Stimulated activated naive CD8-positive, alpha-beta T cell treated with anti-CD3 and anti-CD28 coated beads, Interleukin-15, Interleukin-2, amounts not matched to agents 100 U/mL and 50 U/mL, for 24 hours (primary cell): ENCODE measurements at places on chromosomes 2 and 18.

DNA sequence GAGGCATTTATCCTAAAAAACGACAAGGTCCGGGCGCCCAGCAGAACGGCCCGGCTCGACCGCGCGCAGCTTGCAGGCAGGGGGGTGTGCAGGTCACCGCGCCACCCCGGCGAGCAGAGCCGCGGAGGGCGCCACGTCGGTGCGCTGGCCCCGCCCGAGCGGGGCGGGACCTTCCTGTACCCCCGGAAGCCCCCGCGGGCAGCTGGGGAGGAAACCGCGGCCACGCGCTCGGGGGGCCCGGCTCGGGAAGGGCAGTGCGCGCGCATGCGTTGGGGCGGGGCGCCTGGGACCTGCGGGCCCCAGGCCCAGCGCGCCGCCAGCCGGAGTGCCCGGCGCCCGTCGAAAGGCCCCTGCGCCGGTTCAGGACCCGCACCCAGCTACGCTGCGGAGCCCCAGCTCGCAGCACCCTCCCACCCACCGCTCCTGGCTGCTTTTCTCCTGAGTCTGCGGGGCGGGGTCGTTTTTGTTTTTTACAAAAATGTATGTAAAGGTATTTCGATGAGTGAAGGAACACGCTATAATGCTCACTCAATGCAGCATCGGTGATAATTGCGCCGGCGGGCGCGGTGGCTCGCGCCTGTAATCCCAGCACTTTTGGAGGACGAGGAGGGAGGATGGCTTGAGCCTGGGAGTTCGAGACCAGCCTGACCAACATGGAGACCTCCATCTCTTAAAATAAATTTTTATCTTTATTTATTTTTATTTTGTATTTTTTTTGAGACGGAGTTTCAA lies 47.7 kb upstream of the POMC start:
- peak; percentile 94 for DNase-seq

DNA sequence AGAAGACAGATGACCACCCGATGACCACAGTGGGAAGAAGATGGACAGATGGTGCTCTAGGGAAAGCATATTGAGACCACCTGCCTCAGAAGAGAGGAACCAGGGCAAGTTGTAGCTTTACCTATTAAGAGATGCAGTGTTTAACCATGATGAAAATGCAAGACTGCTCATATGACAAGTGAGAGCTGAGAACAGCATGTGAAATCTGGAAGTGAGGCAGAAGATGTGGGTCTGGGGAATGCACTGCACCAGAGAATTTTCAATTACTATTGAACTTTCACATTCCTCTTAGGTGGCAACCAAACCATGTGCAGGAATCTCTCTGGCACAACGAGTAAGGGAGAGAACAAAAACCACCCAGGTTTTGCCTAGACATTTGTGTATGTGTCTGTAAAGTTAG lies 184.8 kb upstream of the CRIM1 start:
- DNase-seq = no peak

- no peak for DNase-seq
Measured at GRCh38 chr2:20403774-20404312, 43.0 kb upstream of the RHOB start.

DNA sequence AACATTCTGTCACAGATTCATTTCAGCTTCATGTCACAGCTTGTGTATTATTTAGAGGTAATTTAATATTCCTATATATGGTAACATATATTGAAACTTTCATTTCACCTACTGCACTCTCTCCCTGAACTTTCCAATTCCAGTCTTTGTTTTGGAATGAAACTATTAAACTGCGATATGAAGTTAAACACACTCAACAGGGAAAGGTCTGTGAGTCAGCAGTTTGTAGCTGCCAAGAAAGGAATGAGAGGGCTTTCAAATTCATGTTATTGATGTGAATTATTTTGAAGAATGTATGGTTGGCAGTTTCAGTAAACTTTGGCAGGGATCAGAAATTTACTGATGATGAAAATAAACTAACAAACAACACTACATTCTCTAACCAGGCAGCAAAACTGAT lies 148.3 kb downstream of the HNMT start:
- no peak for DNase-seq

GRCh38 chr18:7946734-7947377 lies 379.7 kb downstream of the PTPRM start:
- DNase-seq = no peak

DNA sequence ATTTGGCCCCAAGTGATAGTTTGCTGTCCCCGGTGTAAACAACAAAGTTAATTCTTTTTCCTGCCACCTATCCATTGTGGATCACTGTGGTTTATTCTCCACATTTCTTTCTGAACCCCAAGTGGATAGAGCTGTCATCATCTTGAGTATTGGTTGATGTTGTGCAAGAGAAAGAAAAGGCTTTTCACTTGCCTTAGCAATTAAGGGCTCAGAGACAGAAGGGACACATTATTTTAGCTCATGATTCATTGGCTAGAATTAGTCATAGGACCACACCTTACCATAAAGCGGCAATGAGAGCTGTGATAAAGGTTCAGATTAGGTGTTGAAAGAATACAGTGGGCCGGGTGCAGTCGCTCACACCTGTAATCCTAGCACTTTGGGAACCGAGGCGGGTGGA lies 442.1 kb upstream of the DCC start:
- no peak for DNase-seq

GRCh38 chr2:85340034-85340892 lies 12.5 kb upstream of the TGOLN2 start:
- DNase-seq = no peak

DNA sequence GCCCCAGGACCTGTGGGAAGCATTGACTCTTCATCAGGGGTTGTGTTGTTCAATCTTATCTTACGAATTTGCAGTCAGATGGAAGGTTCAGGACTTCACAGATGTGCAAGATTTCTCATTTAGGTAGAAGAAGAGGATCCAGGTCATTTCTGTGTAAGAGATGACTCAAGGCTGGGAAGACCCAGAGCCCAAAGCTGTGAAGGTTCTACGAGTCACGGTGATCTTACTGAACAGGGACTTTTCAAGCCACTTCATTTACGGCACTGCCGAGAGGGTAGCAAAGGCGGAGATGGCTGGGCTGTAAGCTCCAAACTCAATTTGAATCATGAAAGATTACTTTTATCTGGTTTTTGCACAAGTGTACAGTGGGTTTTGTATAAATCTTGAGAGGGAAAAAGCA lies 228.0 kb upstream of the MEX3C start:
- DNase-seq = peak; percentile 4

- DNase-seq = peak; percentile 62
Measured at GRCh38 chr2:97745474-97746174, 32.2 kb downstream of the ZAP70 start.

DNA sequence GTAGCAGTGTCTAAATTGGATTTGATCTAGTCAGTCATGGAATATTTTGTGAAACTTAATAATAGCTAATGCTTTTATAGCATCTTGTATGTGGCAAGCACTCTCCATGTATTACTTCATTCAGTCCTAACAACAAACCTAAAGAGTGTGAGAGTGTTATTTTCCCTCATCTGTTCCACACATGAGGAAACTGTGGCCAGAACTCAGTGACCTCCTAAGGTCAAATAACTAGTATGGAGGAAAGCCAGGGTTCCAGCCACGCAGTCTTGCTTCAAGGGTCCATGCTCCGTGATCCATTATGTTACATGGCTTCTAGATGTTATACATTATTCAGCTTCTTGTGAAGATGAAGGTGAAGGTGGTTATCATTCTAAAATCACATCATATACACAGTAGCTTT lies 45.5 kb downstream of the TWSG1 start:
- no peak for DNase-seq

- DNase-seq = no peak
Measured at GRCh38 chr2:12052796-12053195, 306.4 kb downstream of the LPIN1 start.

DNA sequence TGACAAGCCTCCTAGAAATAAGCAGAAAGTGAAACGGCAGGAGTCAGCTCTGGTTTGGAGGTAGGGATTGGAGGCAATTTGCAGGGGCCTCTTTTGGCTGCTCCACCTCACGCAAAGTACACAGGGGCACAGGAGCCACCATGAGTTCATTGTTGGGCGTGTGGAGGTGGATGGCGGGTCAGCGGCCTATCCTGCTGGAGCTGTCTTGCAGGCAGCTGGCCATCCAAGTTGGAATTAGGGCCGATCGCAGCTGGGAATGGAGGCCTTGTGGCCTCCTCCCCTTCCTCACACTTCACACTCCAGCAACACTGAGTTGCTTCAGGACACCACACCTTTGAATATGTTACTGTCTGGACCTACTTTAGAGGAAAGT lies 171.5 kb downstream of the MYCN start:
- DNase-seq = no peak

- DNase-seq = no peak
Measured at GRCh38 chr2:127082974-127083373, 24.0 kb downstream of the BIN1 start.

DNA sequence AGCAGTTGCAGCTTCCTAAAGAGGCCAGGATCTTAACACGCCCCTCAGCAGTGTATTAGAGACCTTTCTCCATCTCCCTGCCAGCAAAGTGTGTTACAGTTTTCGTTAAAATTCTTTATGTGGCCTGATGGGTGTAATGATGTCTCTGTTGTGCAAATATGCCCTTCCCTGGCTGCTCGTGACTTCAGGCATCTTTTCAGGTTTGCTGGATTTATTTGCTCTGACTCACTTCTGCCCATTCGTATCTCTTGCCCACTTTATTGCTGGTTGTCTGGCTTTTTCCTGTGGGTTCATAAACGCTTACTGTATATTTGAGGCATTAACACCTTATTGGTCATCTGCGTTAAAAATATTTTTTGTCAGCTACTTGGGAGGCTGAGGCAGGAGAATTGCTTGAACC lies 134.5 kb downstream of the ASB1 start:
- DNase-seq = no peak

GRCh38 chr18:24810561-24811305 lies 350.3 kb downstream of the HRH4 start:
- no peak for DNase-seq

DNA sequence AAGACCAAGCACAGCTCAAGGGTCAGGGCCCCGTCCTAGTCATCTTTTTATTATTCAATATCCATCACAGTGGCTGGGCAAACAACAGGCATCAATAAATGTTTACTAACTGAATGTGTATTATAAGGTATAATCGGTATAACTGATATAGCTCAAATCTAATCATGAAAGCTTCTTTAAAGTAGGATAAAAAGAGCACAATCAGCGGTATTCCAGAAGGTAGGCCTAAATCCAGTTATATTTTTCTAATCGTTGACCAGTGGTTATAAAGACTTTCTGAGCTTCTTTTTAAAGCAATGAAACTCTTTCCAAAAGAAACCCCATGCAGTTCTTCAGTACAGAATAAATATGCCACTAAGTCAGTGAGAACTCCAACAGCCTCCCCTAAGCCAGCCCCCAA lies 92.1 kb downstream of the SMAD2 start:
- DNase-seq = no peak

- DNase-seq = peak; percentile 66
Measured at GRCh38 chr2:226215902-226216503, 583.6 kb downstream of the IRS1 start.

- DNase-seq = no peak
Measured at GRCh38 chr18:8983195-8983594, 119.3 kb upstream of the NDUFV2 start.

- peak; percentile 40 for DNase-seq
Measured at GRCh38 chr2:175880-176820, 87.7 kb downstream of the SH3YL1 start.

GRCh38 chr2:46888421-46888952 lies 27.1 kb downstream of the MCFD2 start:
- DNase-seq = no peak

GRCh38 chr2:239768907-239769553 lies 256.1 kb downstream of the NDUFA10 start:
- no peak for DNase-seq

DNA sequence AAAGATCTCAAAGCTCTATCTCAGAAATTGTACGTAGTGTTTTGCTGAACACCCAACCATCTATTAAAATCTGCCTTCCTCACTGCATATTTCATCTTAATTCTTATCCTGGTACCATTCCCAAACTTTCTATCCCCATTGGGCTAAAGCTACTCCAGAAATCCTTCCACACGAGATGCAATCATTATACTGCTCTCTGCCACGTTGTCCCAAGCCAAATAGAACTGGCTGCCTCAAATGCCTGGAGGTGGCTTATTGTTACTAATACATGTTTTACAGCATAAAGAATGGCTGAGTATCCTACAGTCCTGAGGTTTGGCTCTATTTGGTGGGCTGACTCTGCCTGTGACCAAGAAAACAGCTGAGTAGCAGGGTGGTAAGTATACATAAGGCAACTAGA lies 306.0 kb upstream of the ACVR2A start:
- no peak for DNase-seq

- no peak for DNase-seq
Measured at GRCh38 chr2:12932192-12932591, 215.5 kb downstream of the TRIB2 start.

DNA sequence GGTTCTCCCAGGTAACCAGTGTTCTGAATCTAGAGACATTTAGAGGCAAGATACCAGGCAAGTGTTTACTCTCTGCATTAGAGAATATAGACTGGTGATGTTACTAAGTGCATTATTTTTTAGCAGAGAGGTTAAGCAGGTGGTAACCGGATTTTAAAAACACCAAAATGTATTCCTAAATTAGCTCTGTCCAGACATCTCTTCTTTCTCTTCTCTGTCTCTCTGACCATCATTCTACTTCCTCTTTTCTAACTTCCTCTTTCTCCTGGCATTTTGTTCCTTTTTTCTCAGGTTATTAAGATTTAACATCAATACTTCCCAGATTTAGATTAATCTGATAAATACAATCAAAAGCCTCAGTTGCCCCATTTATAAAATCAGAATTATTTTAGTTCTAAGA lies 31.7 kb upstream of the DYNC1I2 start:
- no peak for DNase-seq

GRCh38 chr2:143279672-143280071 lies 150.5 kb downstream of the ARHGAP15 start:
- DNase-seq = no peak

- no peak for DNase-seq
Measured at GRCh38 chr2:226915846-226916360, 80.0 kb downstream of the RHBDD1 start.

DNA sequence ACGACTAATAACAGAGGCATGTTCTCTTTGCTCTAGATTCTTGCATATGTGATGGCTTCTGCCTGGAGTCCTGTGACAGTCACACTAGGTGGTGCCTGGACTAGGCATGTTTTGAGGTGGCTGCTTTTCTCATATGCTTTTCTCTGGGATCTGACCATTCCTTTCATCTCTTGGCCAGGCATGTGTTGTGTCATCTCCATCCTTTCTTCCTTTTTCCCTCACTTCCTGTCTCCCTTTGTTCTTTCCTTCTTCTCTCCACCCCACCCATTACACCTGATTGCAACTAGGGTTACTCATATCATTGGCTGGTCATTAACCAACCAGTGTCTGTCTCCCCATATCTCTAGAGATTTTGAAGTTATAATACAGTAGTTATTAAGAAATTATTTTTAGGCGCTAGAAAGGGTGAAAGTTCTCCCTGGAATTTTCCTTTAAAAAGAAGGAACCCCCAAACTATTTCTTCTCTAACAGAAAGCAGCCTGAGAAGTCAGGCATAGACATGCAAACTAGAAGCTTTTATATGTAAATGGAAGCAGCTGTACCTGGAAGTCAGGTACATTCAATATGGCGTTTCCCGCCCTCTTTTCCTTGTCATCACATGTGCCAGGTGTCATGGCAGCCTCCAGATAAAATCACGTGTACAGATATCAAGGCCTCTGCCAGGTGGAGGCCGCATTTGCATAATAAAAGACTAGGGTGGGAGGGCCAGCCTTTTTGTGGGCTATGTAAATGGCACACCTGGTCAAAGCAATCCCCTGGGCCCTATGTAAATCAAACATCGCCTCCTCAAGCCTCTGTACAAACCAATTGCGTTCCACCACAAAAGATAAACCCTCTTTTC lies 220.4 kb upstream of the MEX3C start:
- DNase-seq = no peak
